ENCODE measurements at places on chromosomes 13 and 19.

GRCh38 chr19:39475748-39476147 lies 4.9 kb upstream of the TIMM50 start:
- no peak for DNase-seq

DNA sequence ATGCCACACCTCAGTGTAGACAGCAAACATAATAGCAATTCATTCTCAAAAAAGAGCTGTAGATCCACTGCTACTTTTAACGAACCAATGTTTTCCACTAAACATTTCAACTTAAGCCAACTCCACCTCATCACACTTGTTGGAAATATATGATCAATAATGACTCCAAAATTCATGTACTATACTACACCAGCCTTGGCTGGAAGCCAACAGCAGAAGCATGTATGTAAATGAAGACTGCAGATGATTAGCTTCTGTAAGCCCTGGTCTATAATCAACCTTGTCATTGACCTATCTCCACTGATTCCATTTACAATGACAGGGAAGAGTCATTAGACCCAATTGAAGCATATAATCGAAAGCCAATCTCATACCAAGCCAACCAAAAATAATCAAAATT lies 71.7 kb downstream of the STK24 start:
- DNase-seq = no peak

DNA sequence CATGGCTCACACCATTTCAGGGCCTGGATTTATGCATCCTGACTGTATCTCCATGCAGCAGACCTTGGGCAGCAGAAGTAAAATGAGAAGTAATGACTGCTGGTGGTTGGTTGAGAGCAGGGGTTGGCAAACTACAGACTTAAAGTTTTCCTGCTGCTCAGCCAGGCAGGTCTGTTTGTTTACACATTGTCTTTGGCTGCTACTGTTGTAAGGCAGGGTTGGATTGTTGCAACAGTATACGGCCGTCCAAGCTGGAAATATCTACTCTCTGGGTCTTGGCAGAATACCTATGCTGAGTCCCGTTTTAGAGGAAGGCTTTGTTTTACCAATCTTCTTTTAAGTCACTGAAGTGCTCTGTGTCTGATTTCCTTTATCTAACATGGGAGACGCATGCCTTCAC lies 13.5 kb downstream of the SNRNP70 start:
- DNase-seq = no peak

DNA sequence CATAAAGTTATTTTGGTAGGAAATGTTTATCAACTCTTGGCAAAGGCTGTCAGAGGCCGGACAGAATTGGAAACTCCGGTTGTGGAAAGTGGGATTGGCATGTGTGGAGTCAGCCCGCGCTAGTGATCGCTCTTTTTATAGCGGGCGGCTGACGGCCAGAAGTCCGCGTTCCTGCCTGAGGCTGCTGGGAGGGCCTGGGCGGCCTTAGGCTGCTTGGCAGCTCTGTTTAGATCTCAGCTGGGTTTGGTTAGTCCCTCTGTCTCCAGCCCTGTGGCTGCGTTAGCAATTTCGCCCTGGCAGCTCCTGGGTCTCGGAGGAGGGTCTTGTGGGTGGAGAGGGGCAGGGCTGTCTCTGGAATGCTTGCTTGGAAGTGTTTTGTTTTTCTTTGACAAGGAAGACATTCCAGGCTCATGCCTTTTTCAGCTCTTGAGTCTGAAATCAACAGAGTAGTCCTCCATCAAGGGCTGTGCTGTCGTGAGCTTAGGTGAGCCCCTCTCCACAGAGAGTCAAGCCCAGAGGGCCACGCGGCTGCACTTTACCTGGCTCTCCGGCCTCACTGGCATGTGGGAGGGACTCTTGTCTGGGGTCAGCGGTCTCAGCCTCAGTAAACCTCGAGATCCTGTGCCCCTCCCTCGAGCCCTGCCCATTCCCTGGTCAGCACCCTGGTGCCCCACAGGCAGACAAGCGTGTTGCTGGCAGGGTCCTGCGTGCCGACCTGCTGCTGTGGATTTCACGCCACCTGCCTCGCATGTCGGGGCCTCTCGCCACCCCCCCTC lies 22.5 kb downstream of the DOT1L start:
- DNase-seq = peak; percentile 97

DNA sequence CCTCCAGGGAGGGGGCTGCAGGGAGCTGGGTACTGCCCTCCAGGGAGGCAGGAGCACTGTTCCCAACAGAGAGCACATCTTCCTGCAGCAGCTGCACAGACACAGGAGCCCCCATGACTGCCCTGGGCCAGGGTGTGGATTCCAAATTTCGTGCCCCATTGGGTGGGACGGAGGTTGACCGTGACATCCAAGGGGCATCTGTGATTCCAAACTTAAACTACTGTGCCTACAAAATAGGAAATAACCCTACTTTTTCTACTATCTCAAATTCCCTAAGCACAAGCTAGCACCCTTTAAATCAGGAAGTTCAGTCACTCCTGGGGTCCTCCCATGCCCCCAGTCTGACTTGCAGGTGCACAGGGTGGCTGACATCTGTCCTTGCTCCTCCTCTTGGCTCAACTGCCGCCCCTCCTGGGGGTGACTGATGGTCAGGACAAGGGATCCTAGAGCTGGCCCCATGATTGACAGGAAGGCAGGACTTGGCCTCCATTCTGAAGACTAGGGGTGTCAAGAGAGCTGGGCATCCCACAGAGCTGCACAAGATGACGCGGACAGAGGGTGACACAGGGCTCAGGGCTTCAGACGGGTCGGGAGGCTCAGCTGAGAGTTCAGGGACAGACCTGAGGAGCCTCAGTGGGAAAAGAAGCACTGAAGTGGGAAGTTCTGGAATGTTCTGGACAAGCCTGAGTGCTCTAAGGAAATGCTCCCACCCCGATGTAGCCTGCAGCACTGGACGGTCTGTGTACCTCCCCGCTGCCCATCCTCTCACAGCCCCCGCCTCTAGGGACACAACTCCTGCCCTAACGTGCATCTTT lies 7.8 kb upstream of the CEACAM5 start:
- no peak for DNase-seq

DNA sequence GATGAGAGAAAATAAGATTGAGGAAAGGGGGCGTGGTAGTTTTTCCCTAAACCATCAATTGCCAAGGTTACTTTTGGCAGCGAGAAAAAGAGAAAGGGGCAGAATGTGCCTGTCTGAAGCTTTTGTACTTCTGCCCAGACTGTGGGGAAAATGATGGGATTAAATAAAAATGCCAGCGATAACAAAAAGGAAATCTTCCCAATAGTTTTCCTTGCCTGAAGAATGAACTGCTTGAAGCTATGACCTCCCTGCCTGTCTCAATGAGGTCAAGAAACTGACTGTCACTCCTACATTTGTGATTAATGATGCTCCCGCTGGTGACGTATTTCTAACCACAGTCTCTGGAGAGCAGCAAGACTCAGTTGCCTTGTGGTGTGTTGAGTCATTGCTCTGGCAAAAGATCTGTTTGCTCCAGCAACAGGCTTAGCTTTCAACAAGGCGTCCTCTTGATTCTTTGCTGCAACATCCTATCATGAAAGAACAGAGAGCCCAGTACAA lies 1051.5 kb downstream of the DIAPH3 start:
- peak; percentile 93 for DNase-seq

GRCh38 chr13:58655086-58655485 lies 1023.5 kb downstream of the PCDH17 start:
- DNase-seq = no peak

GRCh38 chr13:27354379-27354778 lies 70.0 kb upstream of the GTF3A start:
- no peak for DNase-seq

GRCh38 chr13:49146950-49147355 lies 73.2 kb upstream of the MLNR start:
- DNase-seq = no peak

- DNase-seq = no peak
These were observed 76.8 kb downstream of the ESD start for GRCh38 chr13:46720189-46720588.

GRCh38 chr19:11797491-11797890 lies 832 bp upstream of the ZNF491 start:
- DNase-seq = peak; percentile 68

DNA sequence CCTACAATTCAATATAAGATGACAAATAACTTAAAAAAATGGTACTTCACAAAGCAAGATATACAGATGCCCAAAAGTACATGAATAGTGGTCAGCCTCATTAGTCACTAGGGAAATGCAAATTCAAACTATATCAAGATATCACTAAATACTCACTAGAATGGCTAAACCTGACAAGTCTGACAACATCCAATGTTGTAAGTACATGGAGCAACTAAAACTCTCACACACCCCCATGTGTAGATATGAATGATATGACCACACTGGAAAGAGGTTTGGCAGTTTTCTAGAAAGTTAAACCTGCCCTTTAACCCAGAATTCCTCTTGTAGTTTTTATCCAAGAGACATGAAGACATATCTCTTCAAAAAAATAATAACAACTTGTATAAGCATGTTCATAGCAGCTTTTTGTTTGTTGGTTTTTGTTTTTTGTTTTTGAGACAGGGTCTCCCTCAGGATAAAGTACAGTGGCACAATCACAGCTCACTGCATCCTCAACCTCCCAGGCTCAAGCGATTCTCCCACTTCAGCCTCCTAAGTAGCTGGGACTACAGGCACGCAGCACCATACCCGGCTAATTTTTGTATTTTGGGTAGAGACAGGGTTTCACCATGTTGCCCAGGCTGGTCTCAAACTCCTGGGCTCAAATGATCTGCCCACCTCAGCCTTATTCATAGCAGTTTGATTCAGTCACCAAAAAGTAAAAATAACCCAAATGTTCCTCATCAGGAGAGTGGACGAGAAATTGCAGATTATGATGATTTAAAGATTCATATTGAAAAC lies 55.1 kb downstream of the RFX2 start:
- no peak for DNase-seq

DNA sequence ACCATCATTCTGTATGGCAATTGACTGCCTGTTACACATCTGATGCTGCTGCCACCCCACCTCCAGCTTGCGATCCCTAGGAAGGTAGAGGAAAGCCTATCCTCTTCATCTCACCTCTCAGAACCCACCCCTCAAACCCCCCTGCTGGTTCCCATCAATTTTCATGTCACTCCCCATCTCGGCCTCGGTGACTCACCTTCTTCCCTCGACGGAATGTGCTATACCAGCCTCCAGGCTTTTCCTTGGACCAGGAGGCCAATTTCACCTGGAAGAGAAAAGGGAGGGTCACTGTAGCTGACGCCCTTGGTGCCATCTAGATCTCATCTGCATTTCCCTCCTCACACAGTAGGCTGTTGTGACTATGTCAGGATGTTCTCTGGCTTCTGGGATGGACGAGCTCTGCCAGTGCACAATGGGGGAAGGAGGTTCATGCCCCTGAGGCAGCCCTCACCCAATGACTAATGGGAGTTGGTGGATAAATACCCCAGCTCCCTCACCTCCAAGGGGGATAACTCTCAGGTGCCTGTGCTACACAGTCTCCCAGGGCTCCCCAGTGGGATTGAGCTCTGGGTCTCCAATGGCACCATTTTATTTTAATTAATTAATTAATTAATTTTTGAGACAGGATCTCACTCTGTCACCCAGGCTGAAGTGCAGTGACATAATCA lies 26.4 kb upstream of the OLFM2 start:
- DNase-seq = no peak

DNA sequence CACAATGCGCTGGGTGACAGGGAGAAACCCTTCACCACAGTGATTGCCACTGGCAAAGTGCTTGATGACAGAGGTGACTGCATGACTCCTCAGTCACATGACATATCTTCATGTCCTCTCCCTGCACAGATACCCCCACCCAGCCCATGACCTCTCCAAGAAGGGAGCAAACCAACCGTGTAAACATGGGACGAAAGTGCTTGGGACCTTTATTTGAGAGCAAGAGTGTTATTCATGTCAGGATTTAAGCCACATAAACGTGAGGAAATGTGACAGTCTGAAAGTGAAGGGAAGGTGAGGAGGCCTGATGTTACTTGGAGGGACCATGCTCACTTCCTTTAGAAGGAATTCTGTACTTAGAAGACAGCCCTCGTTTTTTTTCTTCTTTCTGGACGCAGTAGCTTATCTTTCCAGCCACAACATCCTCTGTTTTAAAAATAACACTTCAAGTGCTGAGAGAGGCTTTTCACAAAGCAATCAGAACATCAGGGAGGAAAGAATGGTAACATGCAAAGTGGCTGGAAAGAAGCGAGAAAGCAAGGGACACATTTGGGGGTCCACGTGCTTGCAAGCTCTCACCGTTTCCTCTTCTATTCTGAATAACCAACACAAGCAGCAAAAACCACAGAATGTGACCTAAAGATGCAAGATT lies 35.6 kb downstream of the EPS15L1 start:
- DNase-seq = no peak

GRCh38 chr19:13507053-13507611 lies 853 bp upstream of the CACNA1A start:
- peak; percentile 7 for DNase-seq

DNA sequence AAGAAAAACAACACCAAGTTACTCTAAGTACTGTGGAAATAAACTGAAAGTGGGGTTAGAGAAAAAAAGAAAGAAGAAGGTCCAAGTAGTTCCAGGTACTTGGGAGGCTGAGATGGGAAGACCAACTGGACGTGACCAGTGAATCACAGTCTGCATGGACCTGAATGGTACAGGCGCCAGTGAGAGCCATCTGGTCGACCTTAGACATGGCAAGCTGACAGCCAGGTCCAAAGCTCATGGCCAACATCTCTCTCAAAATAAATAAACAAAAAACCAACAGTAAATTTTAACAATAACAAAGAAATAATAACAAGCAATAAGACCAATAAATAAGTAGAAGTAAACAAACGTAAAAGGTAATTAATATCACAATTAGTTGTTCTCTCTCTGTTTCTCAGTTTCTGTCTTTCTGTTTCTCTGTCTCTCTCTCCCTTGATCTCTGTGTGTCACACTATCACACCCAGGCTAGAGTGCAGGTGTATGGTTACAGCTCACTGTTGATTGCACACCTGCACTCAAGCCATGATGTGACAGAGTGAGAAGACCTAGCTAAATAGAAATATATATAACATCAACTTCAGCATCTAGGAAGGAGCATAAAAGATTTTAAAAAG lies 31.6 kb upstream of the ZNF724 start:
- DNase-seq = no peak

DNA sequence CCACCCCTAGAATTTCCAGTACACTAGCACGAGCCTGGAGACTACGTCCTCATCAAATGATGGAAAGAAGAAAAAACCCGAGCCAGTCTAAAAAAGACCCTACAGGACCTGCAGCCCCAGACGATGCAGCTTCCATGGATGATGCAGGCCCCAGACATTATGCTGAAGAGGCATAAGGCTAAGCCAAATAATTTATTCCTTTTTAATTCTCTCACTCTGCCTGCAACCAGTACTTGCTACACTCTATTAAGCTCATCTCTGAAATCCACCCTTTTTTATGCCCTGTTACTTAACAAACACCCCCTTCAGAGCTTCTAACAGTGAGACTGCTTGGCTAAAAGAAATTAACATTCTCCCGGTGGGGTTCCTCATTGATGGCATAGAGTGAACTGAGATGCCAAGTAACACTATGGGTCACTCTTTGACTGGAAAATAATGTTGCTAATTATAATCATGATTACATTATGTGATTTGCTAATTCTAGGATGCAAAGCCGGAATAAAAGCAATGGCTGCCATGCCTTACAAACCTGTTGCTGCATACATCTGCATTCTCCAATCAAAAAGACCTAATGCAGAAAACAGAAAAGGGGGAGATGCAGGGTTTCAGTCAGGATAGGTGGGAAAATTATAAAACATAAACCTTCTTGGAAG lies 1462.4 kb downstream of the UQCRFS1 start:
- DNase-seq = no peak

GRCh38 chr13:33260168-33261098 lies 25.1 kb downstream of the STARD13 start:
- DNase-seq = no peak

GRCh38 chr13:41970022-41970421 lies 9.1 kb upstream of the VWA8 start:
- DNase-seq = no peak
